Activated CD4-positive, CD25-positive, alpha-beta regulatory T cell (primary cell): ENCODE measurements at places on chromosomes 7 and 10.

DNA sequence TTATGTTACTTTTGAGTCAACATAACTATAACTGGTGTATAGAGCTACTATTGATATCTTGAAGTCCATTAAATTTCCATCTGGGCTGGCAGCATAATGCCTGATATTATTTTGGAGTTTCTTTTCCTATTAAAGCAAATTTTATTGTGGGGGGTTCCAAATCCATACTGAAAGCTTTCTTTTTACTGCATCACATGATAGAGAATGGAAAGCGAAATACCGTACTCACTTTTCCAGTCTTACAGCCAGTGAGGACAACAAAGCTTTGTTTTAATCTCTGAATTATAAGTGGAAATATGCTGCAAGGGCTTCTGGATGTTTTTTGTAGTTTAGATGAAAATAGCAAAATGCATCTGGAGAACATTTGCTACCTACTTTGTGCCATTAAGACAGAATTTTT is 477.5 kb upstream of the SEMA3D start:
- DNase-seq, result no peak

DNA sequence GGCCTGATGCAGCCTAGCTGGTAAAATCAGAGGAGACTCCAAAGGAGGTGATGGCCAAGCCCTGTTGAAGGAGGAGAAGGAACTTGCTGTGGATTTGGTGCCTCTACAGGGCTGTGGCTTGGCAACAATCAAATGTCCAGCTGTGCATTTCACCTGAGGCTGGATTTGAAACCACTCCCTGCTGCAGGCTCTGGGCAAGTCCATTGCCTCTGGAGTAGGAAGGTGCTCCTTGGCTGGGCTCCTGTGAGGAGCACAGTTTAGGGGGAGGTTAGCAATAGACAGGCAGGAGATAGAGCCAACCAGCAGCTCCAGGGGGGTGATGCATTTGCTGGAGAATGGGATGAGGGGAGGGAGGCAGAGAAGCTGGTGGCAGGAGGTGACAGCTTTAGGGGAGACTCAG is 26.5 kb downstream of the CDH23 start:
- DNase-seq, result no peak

DNA sequence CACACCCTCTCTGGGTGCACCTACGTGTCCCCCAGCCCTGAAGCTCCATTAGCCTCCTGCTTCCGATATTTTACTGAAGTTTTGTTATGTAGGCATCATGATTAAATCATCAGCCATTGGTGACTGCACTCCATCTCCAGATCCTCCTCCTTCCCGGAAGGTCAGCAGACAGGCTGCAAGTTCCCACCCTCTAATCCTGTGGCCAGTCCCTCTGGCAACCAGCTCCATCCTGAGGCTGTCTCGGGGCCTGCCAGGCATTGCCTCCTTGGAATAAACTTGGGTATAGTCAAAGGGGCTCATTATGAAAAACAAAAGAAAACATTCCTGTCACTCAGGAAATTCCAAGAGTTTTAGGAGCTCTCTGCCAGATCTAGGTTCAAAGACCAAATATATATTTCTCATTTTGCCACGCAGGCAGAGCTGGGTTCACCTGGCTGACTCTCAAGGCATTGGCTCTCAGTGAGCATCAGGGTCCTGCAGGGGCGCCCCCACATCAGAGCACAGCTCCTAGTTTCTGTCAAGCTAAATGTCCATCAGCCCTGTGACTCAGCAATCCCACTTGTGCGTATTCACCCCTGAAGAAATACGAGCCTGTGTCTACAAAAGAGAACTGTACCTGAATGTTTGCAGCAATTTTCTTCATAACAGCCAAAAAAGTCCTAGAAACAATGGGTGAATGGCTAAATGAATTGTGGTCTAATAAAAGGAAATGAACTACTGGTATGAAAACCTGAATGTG is 27.4 kb upstream of the TMEM72 start:
- DNase-seq, result no peak

GRCh38 chr7:44449584-44449928 is 40.9 kb downstream of the NUDCD3 start:
- no peak for DNase-seq

GRCh38 chr7:69204943-69205342 is 393.3 kb upstream of the AUTS2 start:
- no peak for DNase-seq

GRCh38 chr7:30934732-30935568 is 23.3 kb downstream of the AQP1 start:
- no peak for DNase-seq

DNA sequence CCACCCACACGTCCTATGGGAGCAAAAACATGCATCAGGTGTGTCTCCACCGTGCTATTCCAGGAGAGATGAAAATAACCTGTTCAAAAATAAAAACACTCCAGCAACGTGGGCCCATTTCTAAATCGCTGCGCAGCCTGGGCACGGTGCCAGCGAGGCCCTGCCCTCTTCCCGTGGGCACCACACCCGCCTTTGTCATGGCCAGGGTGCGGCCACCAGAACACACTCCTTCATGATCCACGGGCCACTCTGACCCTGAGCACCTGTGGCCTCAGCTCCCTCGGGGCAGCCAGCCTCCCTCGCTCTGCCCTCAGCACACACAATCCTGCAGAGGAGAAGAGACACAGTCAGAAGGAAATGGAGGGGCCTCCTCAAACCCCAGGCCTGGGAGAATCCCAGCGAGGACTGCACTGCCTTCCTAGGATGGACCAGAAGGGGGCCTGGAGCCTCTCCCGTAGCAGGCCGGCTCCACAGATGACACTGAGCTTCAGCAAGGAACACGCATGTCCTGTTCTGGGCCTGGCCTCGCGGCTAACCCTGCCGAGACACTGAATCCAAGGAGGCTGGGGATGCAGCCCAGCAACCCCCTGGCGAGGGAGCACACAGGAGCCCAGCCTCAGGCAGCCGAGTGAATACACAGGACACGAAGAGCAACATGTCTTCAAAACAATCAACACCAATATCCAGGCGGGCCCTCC is 169.0 kb downstream of the MAD1L1 start:
- no peak for DNase-seq

DNA sequence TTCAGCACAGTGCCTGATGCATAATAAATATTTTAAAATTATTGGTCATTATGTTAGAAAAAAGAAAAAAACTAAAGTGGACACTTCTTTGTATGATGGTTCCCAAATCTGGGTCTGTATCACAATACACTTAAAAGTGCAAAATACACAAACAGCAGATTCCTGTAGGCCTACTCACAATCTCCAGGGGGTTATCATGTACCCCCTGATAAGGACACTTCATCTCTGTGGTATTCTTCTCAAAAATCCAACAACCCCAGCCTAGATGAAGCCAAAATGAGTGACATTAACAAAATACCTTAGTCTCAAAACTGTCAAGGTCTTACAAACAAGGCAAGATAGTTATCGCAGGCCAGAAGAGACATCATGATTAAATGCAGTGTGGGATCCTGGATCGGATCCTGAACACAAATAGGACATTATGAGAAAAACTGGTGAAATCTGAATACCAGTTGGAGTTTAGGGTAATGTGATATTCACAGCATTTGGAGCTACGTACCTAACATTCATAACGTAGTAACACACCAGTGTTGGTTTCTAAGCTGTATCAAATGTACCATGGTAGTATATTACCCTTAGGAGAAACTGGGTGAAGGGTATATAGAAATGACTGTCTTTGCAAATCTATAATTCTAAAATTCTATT is 45.2 kb downstream of the NSUN6 start:
- DNase-seq, result no peak

DNA sequence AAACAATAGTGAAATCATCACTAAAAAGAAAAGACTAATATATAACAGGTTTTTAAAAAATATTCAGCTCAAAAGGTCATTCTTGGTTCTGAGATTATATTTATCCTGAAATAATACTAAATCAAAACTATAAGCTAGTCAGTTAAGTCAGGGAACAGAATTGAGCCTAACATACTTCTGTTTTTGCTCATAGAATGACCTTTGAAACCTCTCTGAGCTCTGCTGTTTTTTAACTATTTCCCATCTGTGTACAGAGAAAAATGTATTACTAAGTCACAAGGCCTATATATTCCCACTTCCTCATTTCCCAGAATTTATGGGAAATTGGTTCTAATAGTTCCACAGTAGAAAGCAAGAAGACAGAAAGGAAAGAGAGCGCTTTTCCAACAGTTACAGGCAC is 346.8 kb upstream of the ETV1 start:
- no peak for DNase-seq

- DNase-seq, result no peak
Observed at GRCh38 chr10:3293581-3294431, 121.2 kb upstream of the PITRM1 start.

DNA sequence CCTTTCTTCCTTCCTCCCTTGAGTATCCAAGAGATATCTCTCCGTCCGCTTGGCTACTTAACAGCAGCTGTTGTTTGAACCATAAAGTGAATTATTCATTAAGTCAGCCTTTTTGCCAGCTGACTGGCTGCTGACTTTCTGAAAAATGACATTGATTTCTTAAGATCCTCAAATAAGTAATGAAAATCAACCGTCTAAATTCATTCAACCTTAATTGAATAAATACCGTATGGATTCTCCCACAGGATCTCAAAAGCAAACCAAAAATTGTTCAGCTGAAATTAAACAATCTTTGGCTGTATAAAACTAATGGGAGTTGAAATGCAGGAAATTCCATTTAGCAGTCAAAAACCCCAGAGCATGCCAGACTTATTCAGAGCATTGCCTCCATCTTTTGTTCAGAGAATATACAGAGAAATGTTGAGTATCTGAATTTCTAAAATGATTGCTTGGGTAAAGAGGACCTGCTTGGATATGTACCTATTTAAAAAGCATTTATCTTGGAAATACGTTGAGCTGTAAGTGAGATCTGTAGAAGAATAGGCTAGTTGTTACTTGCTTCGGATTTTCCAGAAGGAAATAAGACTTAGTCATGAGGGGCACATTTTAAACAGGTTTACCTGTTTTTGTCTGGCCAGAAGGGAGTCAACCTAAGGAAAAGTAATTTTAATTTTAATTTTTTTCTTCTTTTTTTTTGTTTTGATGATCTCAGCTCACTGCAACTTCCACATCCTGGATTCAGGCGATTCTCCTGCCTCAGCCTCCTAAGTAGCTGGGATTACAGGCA is 136.2 kb downstream of the PLXDC2 start:
- no peak for DNase-seq

GRCh38 chr7:80106498-80107113 is 28.0 kb upstream of the GNAI1 start:
- no peak for DNase-seq

GRCh38 chr7:44288811-44289340 is 36.5 kb downstream of the CAMK2B start:
- no peak for DNase-seq

DNA sequence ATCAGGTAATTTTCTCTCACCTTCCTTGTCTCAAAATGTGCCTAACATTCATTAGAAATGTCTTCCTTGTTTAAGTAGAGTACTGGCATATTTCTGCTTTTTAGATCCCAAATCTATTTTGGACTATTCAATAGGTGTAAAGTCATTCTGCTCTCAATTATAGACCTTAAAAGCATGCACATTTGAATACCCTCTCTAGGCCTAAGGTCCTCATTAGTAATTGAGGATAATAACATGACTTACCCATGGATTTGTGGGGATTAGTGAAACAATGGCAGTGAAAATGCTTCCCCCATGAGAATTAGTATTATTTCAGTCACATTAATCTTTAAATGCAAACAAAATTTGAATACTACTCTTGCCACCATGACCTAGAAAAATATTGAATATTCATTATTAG is 1073.0 kb upstream of the CELF2 start:
- DNase-seq, result no peak

DNA sequence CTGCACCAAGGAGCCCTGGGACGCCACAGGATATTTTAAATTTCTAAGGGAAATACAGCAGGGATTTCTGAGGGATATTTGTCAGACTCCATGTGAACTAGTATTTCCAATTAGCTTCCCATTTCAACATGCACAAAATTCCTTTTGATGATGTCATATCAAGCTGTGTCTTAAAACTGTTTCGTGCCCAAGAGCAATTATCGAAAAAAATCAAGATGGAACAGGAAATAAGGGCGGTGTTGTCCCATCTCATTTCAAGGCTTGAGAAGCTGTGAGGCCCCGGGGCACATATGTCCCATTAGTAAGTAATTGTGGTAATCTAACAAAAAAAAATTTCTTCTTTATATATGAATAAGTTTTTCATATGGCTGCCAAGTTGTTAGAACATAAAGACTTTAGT is 47.4 kb downstream of the PPP1R17 start:
- no peak for DNase-seq

DNA sequence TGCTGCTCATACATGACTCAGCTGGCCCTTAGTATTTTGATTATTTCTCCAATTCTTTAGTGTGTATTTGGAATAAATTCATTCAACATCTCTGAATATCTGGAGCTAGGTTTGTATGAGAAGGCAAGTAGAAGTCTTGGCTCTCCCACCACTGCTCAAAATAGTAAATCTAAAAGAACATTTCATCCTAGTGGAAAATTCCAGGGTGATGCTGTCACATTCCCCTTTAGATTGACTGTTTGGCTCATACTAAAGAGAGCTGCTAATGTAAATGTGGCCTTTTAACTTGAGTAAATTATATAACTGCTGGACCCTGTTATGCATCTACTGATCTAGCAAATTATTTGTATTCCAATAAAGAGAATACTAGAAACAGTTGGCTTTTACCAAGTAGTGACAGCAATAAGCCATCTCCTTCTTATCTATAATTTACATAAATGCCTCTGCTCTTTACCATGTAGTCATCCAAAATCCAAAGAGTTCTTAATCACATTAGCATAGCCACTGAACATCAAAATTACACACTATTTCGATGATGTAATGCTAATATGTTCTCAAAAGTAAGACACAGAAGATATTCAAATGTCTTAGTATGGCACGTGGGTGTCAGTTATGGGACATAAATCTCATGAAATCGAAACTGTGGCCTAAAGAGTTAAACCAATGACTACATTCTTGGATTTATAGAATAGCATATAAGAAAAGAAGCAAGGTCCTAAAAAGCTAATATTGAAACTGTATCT is 86.9 kb upstream of the KCND2 start:
- DNase-seq, result no peak

GRCh38 chr7:48251766-48252165 is 80.5 kb downstream of the ABCA13 start:
- DNase-seq, result no peak

- no peak for DNase-seq
Observed at GRCh38 chr10:72740528-72740927, 48.6 kb downstream of the MCU start.

DNA sequence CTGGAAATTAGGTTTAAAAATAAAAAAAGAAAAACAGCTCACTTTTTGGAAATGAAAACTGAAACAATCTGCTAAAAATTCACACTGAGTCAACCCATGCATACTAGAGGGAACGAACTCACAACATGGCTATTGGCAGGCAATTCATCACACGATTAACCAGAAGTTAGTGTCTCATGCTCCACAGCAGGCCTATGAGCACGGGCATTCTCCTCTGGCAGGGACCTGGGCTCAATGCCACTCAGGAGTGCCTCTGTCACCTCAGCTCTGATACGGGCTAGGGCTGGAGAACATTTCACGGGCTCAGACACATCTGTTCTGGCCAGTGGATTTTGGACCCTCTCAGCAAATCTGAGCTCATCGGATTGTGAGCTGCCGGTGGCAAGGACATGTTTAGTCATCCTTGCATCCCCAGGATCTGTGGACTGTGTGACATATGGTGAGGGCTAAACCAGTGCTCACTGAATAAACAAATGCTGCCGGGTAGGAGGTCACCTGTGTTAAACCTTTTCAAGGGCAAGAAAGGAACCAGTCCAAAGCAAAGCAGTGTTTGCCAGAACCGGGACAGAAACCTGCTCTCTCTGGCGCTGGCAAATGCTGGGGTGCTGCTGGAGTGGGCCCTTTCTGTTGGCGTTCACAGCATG is 40.1 kb downstream of the POLR3A start:
- no peak for DNase-seq
